Kidney capillary endothelial cell (primary cell): ENCODE measurements at places on chromosomes 12 and 14.

DNA sequence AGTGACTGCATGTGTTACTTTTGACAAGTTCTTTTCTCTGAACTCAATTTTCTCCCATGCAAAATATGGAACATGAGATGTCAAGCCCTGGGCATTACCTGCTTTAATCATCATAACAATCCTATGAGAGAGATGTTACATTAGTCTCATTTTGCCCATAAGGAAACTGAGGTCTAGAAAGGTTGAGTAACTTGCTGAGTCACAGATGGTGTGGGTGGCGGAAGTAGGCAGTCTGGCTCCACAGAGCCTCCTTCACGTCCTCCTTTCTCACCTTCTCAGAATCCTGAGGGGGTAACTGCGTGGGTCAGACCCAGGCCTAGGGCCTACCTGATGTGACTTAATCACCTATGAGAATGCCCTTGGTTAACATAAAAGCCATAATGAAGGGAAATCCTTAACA, 50.7 kb downstream of the TMTC1 start:
- DNase-seq = no peak

GRCh38 chr14:99684410-99684934, 374 bp downstream of the CYP46A1 start:
- no peak for DNase-seq

DNA sequence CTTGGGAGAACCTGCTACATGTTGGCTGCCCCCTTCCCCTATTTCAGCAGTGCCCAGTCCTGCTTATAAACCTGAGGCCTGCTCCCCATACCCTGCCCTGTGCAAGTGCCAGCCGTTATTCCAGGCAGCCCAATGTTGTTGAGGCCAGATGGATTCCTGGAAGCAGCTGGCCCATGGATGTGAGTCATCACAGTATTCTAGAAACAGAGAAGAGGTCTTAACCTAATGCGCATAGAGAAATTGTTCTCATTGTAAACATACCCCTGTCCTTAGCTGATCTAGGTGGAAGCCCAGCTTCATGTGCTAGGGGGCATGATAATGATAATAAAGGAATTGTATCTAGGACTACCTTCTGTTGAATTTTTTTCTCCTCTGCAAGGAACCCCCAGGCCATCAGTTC, 69.7 kb downstream of the TSPAN11 start:
- peak; percentile 42 for DNase-seq

GRCh38 chr12:62654326-62655241, 188.0 kb downstream of the MON2 start:
- DNase-seq = no peak

DNA sequence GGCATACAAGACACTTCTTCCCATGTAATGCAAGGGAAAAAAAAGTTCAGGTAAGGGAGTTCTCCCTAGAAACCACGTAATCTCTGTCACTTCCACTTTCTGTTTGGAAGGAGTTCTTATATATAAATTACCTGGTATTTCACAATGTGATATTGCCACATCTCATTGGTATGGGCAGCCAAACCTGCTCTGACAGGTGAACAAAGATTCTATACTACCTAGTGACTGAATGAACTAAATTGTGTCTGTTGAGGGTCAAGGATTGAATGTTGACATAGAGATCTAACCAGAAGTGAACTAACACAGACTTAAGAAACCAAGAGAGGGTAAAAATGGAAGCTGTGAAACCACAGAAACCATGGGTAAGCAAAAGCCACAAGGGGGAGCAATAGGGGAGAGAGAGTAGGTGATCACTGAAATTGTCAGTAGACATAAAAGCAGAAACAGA, 161.3 kb downstream of the RPL10L start:
- peak; percentile 45 for DNase-seq

GRCh38 chr12:51632623-51633022, 41.6 kb downstream of the SCN8A start:
- DNase-seq = no peak

- no peak for DNase-seq
Observed at GRCh38 chr12:112676507-112676906, 115.0 kb upstream of the RPH3A start.

DNA sequence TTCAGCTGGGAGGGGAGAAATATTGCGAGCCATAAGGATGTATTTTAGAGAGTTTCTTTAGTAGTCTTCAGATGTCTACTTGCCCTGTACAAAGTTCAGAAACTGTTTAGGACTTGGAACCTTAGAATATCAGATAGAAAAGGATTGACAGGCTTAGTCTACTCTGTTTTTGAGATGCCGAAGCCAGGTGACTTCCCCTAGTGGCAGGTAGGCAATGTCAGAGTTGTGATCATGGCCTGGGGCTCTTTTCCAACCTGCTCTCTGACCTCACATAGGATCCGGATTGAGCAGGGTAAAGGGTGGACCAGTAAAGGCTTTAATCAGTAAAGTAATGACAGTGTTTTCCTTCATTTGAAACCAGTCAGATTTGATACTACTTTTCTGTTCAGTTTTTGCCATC, 59.6 kb downstream of the PRKCH start:
- DNase-seq = no peak

GRCh38 chr12:89884952-89885351, 176.3 kb upstream of the ATP2B1 start:
- no peak for DNase-seq

DNA sequence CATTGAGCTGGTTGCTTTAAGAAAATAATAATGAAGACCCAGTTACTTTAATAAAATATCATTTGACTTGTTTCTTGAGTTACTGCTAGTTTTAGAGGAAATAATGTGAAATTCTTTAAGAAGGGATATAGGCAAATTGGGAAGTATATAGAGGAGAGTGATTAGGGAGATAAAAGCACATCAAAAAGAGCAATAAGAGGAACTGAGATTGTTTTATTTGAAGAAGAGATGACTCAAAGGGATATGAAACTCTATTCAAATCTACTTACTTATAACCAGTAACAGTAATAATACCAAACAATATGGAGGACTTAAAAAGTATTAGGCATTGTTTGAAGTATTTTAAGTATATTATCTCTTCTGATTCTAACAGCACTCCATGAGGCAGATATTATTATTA, 37.1 kb downstream of the LRRK2 start:
- DNase-seq = no peak

GRCh38 chr14:54579621-54580020, 12.7 kb downstream of the SAMD4A start:
- DNase-seq = peak; percentile 44

- DNase-seq = no peak
Observed at GRCh38 chr14:75969891-75970290, 11.9 kb downstream of the TGFB3 start.

DNA sequence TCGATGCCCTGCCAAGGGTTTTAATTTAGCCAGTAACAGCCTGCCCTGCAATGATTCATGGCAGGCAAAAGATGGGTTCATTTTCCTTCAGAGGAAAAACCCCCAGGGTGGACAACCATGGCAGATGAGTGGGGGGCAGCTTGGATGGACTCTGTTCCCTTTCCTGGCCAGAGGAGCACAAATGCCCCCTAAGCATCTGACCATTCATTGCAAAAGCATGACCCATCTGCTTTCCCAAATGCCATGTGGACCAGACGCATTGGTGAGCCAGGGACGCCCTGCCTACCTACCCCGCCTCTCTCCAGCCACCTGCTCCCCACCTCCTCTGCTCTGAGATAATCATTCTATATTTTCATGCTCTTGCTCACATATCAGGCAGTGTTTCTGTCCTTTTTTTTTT, 281.9 kb downstream of the DPF3 start:
- DNase-seq = no peak

DNA sequence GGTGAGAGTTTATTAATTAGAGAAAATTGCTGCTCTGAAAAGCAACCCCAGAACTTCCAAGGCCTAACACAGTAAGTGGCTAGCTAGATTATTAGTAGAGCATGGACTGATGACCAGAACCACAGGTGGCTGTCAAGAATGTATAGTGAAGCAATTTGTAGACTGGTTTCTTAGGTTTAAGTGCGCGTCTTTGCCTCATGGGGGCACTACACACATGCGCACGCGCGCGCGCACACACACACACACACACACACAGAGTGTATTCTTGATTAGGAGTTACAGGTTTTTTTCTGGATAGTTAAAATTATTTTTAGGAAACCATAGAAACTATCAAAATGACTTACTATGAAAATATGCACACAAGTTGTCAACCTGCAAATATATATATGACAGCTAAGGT, 66.5 kb downstream of the BHLHE41 start:
- no peak for DNase-seq

DNA sequence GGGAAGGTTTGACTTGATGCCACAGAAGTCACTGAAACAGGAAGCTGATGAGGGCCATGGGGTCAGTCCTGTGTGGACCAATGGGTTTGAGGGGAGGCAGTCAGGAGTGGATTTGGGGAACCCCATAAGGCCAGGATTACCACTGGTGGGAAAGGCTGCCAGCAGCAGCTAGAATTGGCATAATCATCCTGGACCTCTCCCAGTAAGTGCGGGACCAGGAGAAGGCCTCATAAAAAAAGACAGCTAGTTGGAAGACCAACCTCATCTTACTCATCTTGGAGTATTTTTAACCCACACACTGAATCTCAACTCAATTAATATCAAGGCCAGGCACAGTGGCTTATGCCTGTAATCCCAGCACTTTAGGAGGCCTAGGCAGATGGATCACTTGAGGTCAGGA, 22.7 kb downstream of the TBX3 start:
- DNase-seq = no peak

DNA sequence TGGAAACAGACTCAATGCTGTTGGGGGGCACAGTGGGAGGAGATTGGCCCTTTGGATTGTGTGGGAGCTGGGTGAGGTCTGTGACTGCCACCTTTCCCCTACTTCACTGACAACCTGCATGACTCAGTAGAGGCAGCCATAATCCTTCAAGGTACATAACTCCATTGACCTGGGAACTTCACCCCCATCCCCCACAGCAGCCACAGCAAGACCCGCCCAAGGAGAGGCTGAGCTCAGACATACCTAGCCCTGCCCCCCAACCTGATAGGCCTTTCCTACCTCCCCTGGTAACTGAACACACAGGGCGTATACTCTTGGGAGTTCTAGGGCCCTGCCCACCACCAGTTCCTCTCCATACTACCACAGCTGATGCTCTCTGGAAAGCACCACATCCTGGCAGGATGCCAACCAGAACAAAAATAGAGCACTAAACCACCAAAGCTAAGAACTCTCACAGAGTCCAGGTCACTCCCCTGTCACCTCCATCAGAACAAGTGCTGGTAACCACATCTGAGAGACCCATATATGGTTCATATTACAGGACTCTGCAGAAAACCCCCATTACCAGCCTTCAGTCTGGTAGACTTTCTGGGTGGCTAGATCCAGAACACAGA, 703.9 kb downstream of the FSCB start:
- DNase-seq = no peak

DNA sequence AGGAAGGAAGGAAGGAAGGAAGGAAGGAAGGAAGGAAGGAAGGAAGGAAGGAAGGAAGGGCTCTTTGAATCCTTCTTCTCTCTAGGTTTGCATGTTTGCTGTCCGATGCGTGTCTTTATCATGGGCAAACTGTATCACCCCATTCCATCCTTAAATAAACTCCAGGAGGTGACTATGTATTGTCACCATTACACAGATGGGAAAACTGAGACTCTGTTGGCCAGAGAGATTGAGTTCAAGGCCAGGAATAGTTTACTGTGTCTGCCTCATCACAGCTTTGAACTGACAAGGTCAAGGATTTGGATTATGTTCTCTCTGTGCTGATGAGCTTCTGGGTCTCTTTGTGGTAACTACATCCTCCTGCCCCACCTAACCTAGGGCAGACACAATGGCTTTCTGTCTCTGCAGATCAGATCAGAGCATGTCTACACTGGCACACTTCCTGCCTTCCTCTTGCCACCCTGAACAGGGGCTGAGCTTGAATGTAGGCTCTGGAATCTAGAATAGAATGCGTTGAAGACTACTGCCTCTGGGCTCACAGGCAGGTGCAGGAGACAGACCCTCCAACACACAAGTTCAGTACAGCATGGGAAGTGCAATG, 78.9 kb upstream of the MAP1LC3B2 start:
- DNase-seq = no peak

DNA sequence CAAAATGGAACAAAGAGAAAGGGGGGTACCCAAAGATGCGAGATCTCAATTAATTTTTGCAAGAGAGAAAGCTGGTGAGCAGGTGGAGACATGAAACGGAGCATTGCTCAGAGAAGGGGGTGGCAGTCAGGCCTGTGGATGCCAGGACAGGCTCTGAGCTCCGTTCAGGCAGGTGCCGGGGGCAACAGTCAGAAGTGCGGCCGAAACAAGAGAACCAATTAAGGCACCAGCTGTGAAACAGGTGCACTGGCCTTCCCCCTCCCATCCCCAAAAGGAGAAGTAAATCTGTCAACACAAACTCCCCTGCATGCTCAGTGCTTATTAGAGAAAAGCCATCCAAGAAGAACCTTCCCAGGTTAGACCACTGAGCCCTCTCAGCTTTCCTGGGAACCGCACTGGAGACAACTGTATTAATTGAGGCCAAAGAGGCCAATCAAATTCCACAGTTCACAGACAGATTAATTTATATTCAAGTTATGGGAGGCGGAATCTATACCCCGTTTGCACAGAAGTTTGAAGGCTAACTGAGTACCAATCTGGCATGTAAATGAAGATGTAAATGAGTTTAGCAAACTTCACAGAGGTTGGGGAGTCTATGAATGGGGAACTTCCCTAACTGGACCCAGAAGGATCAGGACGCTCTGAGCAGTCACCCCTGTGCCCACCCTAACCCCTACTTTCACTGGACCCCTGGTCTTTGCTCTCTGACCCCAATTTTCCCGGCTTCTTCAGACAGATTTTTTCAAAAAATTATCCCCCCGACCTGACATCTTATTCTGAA, 20.9 kb downstream of the OAS2 start:
- no peak for DNase-seq

DNA sequence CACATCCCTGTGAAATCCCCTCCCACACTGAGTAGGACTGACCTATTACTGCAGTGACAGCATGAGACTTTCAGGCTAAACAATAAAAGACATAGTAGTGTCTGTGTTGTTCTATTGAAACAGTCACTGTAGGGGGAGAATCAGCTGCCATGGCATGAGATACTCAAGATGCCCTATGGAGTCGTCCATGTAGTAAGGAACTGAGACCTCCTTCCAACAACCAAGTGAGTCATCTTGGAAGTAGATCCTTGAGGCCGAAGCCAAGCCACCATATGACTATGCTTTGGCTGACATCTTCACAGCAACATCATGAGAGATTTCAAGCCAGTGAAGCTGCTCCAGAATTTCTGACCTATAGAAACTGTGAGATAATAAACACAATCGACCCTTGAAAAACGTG, 12.1 kb upstream of the LRP6 start:
- no peak for DNase-seq

DNA sequence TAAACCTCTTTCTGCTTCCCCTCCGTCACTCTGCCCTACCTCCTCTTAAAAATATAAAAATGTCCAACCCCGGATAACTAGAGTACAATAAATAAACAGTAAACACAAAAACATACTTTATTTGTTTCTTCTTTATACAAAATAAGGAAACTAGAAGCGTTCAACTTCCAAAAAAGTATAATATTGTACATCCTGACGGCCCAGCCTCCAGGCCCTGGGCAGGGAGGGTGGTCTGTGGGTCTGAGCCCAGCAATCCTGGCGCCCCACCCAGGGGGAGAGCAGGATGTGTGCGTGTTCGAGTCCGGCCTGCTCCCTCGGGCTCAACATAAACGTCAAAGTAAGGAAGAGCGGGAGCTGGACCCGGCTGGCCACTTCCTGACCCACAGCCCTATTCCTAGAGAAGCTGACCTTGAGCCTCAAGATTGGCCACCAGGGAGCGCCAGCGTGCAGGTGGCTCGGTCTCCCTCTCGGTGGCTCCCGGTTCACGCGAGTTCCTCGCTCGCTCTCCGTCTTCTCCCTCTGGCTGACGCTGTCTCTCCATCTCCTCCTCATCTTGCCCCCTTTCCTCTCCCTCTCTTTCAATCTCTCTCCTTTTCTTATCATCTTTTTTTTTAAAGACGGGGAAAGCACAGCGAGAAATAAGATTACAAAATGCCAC, 9.4 kb downstream of the LHX5 start:
- DNase-seq = peak; percentile 67

- peak; percentile 7 for DNase-seq
Observed at GRCh38 chr12:119153477-119154434, 25.0 kb upstream of the HSPB8 start.
